ENCODE measurements at places on chromosomes 16 and 17.

DNA sequence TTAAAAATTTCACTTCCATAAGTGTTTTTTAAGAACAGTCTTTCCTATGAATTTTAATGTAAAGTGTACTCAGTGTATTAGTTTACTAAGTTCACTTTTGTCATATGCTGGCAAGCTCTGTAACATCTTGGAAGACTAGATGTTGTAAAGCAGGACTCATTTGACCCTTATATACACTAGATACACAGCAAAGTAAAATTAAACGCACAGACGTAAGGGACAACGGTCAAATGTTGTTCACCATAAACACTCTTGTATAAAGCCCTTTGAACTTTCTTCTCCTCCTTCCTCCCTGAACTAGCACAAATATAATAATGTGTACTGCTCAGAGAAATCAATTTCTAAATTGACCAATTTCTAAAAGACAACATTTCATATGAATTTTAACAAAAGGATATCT lies 7.0 kb upstream of the GOT2 start:
- DNase-seq, result no peak

DNA sequence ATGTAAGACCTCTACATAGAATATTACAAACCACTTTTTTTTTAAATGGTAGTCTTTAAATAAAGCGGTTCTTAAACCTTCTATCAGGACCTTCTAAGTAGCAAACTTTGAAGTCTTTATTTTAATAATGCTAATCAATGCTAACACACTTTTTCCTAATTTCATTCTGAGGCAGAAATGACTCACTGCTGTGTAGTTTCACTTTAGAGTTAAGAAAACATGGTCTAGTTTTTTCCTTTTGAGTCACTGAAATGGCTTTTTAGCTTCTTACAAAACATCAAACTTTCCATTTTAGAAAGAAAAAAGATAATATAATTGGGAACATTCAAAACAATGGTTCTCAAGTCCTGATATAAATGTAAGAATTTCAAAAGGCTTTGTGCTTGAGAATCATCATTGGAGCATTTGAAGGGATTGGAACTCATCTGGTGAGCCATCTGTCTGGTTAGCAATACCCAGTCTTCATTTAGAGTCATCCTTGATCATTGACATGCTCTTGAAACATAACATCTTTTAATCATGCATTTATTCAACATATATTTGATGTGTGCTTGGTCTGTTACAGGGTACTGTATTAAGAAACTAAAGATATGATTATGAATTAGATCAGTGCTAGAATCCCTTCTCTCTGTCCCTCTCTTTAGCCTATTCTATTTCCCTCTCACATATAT lies 258.3 kb upstream of the MON1B start:
- DNase-seq, result no peak

DNA sequence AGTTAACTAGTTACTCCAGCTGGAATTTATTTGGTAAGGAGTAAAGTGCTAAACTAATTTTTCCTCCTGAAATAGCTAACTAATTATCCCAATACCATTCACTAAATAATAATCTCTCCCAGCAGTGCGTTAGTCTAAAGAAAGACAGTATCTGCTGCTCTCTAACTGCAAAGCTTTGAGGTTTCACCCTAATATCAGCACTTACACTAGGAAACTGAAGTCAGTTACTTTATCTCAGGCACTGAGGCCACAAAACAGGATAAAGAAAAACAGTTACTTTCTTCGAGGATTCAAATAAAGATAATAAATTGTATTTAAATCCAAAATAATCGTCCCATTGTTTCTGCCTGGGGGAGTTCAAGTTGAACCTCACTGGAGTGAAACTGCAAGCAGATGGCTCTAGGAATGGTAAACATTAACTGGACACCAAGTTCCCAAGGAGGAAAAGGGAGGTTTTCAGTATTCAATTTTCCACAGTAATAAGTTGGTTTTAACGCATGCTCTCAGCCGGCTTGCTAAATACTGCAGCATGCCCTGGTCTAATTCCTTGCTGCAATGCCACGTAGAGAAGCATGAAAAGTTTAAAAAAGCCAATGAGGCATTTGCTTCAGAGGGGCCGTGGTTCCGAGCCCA lies 20.0 kb upstream of the FOXJ1 start:
- DNase-seq, result no peak

DNA sequence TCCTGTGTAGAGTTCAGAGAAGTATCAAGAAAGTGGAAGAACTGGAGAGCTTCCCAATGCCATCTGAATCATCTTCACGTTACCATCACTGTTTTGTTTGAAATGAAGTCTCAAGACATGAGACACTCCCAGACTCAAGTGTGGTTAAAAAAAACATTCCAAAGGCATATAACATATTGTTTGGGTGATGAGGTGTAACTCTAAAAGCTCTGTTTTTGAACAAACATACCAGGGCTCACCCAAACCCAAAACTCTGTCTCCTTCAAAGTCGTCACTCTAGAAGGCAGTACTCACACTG lies 6.3 kb upstream of the ZCCHC14 start:
- peak; percentile 82 for DNase-seq

DNA sequence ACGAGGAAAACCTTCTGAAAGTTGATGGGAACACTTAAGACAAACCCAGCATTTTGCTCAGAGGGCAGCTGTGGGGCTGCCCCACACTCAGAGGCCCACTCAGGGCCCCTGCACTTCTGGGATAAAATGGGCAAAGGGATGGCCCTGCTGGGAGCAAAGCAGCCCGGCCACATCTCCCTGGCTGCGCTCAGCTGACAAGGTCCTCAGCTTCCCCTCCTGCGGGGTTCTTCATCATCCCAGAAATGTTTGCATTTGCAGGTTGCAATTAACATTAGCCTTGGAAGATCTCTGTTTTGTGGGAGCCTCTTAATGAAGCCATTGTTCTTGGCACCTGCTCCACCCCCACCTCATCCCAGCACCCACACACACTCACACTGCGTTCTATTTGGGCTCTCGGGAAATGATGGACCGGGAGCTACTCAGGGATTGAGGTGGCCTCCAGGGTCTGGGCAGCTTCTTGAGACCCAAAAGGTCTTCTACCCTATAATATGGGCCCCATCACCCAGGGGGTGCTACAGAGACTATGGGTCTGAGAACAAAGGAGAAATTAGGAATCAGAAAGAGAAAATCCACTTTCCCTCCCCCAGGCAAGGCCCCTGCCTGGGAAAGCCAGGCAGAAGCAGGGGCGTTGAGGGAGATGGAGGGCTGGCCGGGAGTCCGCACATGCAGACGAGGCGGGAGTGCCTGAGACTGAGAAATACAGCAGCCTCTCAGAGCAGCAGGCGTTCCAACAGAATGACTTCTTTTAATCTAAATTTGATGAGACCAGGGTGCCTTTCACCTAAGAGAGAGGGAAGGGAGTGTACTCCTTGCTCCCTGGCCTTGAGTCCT lies 53.7 kb upstream of the RPL38 start:
- no peak for DNase-seq
